ENCODE measurements at places on chromosomes 1 and 21. TPM values are rescaled to one million over a fixed set of nuclear protein-coding genes. Genes with fewer than 3 reads are reported as not detected.

FNBP1L gene
- polyA plus RNA-seq, result 13.1 TPM

NADK gene
- polyA plus RNA-seq, result 25.5 TPM

CFAP45 gene
- polyA plus RNA-seq, result 9.4 TPM

IGSF3 gene
- 5.0 TPM for polyA plus RNA-seq

PADI4 gene
- polyA plus RNA-seq, result 0.05 TPM

LCE2B gene
- not detected for polyA plus RNA-seq

FCRL6 gene
- 0.11 TPM for polyA plus RNA-seq

TSPAN2 gene
- 6.5 TPM for polyA plus RNA-seq

CELA2B gene
- polyA plus RNA-seq, result not detected

USP25 gene
- 31.5 TPM for polyA plus RNA-seq

HCRTR1 gene
- polyA plus RNA-seq, result 0.18 TPM

COL8A2 gene
- polyA plus RNA-seq, result 2.4 TPM

AKR7A3 gene
- polyA plus RNA-seq, result 0.20 TPM

BMP8B gene
- polyA plus RNA-seq, result 0.25 TPM

PACC1 gene
- polyA plus RNA-seq, result 2.3 TPM

CNR2 gene
- not detected for polyA plus RNA-seq

ZNF695 gene
- 0.05 TPM for polyA plus RNA-seq

CD5L gene
- polyA plus RNA-seq, result 0.29 TPM

PEA15 gene
- polyA plus RNA-seq, result 219 TPM

WDR47 gene
- 5.2 TPM for polyA plus RNA-seq

EXTL1 gene
- polyA plus RNA-seq, result 2.2 TPM

IRF6 gene
- polyA plus RNA-seq, result 22.6 TPM

TNFRSF18 gene
- polyA plus RNA-seq, result 0.14 TPM

CELA3A gene
- polyA plus RNA-seq, result not detected

RXRG gene
- polyA plus RNA-seq, result 1.4 TPM

OR14K1 gene
- not detected for polyA plus RNA-seq
